ENCODE measurements at places on chromosomes 5 and 9. TPM values are rescaled to one million over a fixed set of nuclear protein-coding genes. Genes with fewer than 3 reads are reported as not detected.

Gene LCN1
- polyA plus RNA-seq = not detected

DNA sequence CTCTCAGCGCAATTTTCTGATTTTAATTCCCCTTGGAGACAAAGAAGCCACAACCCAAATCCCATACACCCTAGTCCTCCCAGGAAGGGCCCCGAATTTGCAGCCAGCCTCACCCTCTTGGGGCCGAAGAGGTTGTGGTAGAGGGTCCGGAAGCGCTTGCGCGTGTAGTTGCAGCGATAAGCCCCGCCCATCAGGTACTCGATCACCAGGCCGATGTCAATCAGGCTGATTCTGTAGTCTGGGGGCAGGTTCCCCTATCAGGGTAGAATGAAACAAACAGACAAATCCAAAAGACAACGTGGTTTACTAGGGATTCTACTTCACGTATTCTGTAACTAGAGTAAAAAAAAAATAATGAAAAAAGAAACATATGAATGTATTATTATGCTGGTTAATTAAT is 210.6 kb upstream of the KLF9 start:
- DNase-seq = no peak

Gene SV2C
- not detected for polyA plus RNA-seq

DNA sequence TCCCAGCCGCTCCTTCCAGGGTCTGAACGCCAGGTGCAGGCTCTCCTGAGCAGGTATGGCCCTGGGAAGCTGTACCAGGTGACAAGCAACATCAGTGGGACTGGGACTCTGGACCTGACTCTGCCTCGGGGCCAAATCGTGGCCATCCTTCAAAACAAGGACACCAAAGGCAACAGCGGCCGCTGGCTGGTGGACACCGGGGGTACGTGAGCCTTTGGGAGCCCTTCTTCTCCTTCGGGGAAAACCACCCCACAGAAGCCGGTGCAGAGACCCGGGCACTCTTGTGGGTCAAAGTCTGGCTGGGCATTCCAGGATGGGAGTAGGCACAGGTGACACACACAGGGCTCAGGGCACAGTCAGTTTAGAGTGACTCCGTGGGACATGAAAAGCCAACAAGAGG is 45.8 kb downstream of the ARHGEF37 start:
- DNase-seq = no peak

DNA sequence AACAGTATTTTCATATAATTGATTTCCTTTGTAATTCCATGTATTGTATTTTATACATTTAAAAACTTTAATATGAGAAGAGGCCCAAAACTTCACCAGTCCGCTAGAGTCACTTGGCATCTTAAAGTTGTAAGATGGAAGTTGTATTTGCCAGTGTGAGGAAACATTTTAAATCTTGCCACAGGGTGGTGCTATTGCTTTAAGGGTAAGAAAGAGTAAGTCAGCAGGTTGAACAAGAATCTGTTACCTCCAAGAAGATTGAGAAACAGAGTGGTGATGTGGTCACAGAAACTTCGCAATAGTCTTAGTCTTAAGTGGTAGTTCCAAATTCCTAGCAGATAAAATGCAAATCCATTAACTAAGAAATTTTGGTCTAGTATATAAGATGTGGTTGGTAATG is 39.8 kb upstream of the RANBP6 start:
- DNase-seq = peak; percentile 92

Measured in fibroblast of lung (primary cell).